ENCODE measurements at places on chromosomes 4 and X. TPM values are rescaled to one million over a fixed set of nuclear protein-coding genes. Genes with fewer than 3 reads are reported as not detected.

DNA sequence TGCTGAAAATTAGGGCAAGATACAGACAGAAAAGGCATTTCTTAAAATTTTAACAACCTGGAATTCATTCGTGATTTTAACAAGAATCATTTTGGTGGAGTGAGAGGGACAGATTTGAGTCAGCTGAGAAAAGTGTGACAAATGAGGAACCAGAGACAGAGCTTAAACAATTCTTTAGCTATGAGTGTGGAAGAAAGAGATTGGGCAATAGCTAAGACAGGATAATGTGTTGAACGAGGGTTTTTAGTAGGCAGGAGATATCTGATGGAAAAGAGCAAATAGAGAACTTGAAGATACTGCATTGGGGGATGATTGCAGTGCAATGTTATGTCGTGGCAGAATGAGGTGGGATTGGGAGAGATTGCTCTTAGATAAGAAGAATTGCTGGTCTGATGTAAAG is 164.2 kb upstream of the SPRY1 start:
- no peak overlapping the region for H3K27ac ChIP-seq
- H3K27me3 ChIP-seq, result no peaks in the 10 kb centered on the region
- no peak overlapping the region for H3K4me3 ChIP-seq
- H3K4me1 ChIP-seq, result no peaks in the 10 kb centered on the region

DNA sequence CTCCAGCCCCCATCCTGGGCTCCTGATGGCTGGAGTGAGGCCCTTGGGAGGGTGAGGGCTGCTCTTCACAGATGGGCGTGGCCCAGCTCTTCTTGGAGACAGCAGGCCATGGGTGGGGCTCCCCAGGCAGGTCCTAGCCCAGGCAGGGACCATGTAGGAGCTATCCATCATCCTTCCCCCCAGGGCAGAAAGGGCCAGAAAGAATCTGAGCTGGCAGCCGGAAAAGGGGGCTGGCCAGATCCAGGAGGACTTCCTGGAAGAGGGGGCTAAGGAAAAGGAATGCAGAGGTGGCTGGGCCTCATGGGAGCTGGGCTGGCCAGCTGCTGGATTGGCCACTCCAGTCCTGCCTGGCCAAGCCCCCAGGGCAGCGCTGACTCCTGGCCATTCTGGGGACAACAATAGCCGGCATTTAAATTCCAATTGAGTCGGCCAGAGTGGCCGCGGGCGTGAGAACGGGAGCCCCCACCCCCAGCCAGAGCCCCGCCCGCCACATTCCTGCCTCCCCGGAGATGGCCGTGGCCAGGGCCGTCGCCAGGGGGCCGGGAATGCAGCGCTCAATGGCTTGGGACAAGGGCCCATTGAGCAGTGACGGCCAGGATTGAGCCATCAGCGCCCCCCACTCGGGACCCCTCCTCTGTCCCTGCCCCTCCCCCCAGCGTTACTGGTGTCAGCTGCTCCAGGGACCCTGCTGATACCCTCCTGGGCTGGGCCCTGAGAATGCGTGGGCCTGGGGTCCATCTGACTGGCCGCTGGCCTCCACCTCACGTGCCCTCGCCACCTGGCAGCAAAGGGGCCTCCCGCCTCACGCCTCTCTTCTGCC is 15.1 kb upstream of the FGFR3 start:
- H3K4me3 ChIP-seq, result no peak overlapping the region
- H3K4me1 ChIP-seq, result no peaks in the 10 kb centered on the region
- no peaks in the 10 kb centered on the region for H3K36me3 ChIP-seq
- DNase-seq, result no peak
- H3K27me3 ChIP-seq, result no peaks in the 10 kb centered on the region
- H3K27ac ChIP-seq, result no peak overlapping the region

GRCh38 chrX:119672426-119672825 is 20.5 kb downstream of the SEPTIN6 start:
- H3K36me3 ChIP-seq, result no peaks in the 10 kb centered on the region
- H3K27me3 ChIP-seq, result no peaks in the 10 kb centered on the region
- no peak overlapping the region for H3K27ac ChIP-seq
- no peak overlapping the region for H3K4me3 ChIP-seq
- DNase-seq, result no peak

The TKTL2 gene
- total RNA-seq, result not detected

DNA sequence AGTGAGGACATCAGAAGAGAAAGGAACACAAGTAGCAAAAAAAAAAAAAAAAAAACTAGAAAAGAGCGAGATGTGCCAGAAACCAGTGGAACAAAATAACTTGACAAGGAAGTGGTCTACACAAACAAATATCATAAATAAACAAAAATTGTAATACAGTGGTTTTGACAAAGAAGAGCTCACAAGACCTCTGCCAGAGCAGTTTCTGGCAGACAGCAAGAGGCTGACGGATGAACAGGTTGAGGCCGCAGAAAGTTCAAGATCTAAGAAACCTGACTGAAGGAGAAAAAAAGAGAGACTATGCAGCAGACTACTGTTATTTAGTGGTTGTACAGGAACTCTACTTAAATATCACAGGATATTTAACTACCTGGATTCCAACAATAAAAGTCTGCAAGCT is 66.2 kb downstream of the MAB21L2 start:
- no peaks in the 10 kb centered on the region for H3K36me3 ChIP-seq
- no peak overlapping the region for H3K27ac ChIP-seq
- H3K4me1 ChIP-seq, result no peaks in the 10 kb centered on the region
- no peaks in the 10 kb centered on the region for H3K27me3 ChIP-seq
- no peak for DNase-seq

The ERAS gene
- total RNA-seq, result not detected

GRCh38 chr4:120850018-120850599 is 72.4 kb downstream of the PRDM5 start:
- H3K4me1 ChIP-seq, result no peaks in the 10 kb centered on the region
- no peak overlapping the region for H3K4me3 ChIP-seq
- H3K36me3 ChIP-seq, result no peaks in the 10 kb centered on the region

The PRDM8 gene
- 2.7 TPM for total RNA-seq

DNA sequence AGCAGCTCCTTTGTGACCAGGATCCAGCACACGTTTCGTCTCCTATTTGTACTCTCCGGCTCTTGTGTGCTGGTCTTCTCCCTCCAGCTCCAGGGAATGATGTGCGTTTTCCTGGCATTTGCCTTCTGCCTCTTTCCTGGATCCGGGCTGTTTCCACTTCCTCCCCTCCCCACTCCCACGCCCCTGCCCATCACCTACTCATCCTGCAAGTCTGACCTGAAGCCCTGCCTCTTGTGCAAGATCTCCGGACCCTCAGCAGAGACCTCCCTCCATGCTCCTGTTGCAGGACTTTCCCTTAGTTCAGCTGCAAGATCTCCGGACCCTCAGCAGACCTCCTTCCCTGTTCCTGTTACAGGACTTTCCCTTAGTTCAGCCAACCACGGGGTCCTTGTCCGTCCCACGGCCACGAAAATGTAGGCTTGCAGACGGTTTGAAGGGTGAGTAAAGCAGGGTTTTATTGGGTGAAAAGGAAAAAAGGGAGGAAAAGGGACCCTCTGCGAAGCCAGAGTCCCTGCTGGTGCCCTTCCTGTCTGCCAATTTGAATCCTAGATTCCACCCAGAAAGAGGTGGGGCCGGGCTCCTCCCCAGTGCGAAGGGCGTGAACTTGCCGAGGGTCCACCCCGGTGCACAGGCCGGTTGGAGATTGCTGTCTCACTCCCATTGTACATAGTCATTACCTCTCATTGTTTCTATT is 74.4 kb upstream of the IRF2 start:
- H3K36me3 ChIP-seq, result no peaks in the 10 kb centered on the region
- DNase-seq, result no peak
- no peaks in the 10 kb centered on the region for H3K4me1 ChIP-seq
- no peaks in the 10 kb centered on the region for H3K27me3 ChIP-seq
- H3K27ac ChIP-seq, result no peak overlapping the region
- no peak overlapping the region for H3K4me3 ChIP-seq

Measured in gastrocnemius medialis (tissue), 4 donors.